T-cell (primary cell): ENCODE measurements at places on chromosomes 7 and 10. TPM values are rescaled to one million over a fixed set of nuclear protein-coding genes. Genes with fewer than 3 reads are reported as not detected.

- DNase-seq: no peak
- H3K27me3 ChIP-seq: no peaks in the 10 kb centered on the region
- no peak overlapping the region for H3K4me3 ChIP-seq
- peaks cover 46% of the 10 kb centered on the region for H3K36me3 ChIP-seq
- no peak overlapping the region for H3K27ac ChIP-seq
- H3K4me1 ChIP-seq: peaks cover 3% of the 10 kb centered on the region
These were observed 133.4 kb downstream of the PRKCQ start for GRCh38 chr10:6446711-6447110.

- no peak overlapping the region for H3K27ac ChIP-seq
- no peaks in the 10 kb centered on the region for H3K27me3 ChIP-seq
- no peak for DNase-seq
These were observed 11.2 kb downstream of the MIOS start for GRCh38 chr7:7577888-7578287.

DNA sequence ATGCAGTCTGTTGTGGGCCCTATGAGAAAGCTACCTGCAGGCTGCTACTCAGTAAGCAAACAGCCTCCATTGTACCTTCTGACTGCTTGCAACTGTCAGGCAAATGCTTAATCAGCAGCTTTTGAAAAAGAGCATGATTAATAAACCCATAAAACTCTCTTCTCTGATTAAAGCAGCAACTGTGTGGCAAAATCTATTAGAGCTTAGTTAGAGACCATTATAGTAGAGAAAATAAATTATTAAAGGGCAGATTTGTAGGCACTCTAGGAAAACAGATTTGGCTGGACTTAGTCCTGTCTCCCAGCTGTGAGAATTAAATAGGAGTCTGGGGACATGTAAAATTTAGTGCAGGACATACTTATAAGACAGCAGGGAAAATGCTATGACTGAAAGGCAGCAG, 132.5 kb upstream of the WNT16 start:
- no peak for DNase-seq
- H3K4me3 ChIP-seq: no peak overlapping the region
- no peaks in the 10 kb centered on the region for H3K4me1 ChIP-seq
- no peaks in the 10 kb centered on the region for H3K36me3 ChIP-seq
- H3K27me3 ChIP-seq: no peaks in the 10 kb centered on the region

ITIH2 gene
- 2.1 TPM for total RNA-seq

- peak within 1 kb of the TSS; percentile 92 for H3K4me3 ChIP-seq
- H3K27ac ChIP-seq: no peak within 1 kb of the TSS
- peaks cover 21% of the 10 kb centered on the region for H3K27me3 ChIP-seq
- DNase-seq: no peak
These were observed at the start of gene LAMB1 for GRCh38 chr7:108002726-108003598. Gene LAMB1, minus strand, starts transcription at chr7:108003161. Its CDS starts 276 bp downstream, at chr7:108002885.

DNA sequence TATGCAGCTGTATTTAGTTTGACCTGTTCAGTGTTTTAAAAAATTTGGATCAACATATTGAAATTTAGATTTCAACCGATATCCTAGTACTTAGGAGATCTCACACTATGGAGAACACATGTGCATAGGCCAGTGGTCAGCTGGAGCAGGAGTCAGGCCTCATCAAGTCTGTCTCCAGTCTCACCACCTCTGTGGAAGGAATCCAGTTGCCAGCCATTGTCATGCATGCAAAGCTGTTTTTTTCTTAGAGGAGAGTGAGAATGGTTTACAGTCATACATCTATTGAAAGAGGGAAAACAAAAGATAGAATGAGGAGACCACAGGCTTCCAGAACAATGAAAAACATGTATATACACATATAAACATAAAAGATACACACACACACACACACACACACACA, 7.6 kb upstream of the CLEC5A start:
- no peak for DNase-seq
- H3K4me1 ChIP-seq: no peaks in the 10 kb centered on the region
- no peak overlapping the region for H3K4me3 ChIP-seq

NOBOX gene
- not detected for total RNA-seq

PRRT4 gene
- total RNA-seq: 0.85 TPM

DNA sequence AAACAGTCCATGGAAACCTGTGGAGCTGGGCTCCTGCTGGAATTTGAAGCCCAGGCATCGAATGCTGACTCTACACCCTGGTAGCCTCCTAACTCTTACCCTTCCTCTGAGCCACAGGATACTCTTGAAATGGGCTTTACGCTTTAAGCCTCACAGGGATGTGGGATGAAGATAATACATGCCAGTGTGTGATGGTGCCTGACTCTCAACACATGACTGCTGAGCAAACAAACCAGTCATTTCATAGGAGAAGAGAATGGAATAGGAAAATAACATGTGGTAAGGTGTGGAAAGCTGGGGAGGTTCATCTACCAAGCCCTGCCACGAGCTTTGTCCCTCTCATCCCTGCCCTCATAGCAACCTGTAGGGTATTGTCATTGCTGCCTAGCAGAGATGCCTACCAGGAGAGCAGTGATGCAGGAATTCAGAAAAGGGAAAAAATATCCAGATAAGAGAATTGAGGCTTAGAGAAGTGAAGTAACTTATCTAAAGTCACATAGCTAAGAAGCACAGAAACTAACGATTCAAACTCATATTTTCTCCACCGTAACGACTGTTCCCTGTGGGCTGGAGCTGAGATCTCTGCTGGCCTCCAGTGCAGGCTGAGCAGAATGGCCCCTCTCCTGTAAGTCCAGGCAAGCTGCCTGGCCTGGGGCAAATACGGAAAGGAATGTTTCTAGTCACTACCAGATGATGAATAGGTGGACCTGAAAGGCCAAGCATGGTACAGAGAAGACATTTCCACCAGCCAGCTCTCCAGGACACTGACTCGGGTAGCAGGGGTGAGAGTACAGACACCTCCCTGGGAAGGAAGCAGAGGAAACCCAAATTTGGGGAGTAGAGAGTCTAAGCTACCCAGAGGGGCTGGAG, 90.2 kb upstream of the DUSP5 start:
- H3K4me1 ChIP-seq: no peaks in the 10 kb centered on the region
- DNase-seq: no peak
- H3K27me3 ChIP-seq: no peaks in the 10 kb centered on the region
- no peak overlapping the region for H3K4me3 ChIP-seq

DNA sequence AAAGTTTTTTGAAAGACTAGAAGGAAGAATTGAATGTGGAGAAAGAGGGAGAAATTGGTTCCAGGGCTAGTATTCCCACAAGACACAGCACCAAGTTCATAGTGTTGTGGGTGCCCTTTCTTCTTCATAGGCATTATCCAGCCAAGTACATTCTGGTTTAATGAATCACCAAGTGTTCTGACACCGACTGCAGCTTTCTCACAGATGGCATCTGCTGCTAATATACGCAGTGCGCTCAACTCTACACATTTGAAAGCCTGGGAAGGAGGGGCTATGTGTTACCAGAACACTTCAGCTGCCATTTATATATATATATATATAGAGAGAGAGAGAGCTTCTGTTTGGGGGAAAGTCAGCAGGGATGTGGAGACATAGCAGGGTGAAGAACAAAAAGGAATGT, 1168.4 kb downstream of the GATA3 start:
- no peaks in the 10 kb centered on the region for H3K4me1 ChIP-seq
- H3K27ac ChIP-seq: no peak overlapping the region
- no peak for DNase-seq

CALML5 gene
- not detected for total RNA-seq

DNA sequence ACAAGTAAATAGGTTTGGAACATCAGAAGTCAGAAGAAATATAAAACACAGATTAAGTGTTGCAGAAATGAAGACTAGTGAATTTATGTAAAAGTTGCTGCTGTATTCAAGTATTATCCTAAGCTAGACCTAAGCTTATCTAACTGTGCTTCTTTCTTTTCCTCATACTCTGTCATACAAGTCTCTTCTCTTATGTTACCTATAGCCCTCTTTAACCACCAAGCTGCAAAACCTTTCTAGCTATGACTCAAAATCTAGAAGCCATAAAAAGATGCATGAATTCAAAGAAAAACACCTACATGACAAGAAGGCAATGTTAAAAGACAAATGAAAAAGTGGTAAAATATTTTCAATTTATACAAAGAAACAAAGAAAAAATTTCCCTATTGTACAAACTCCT, 23.0 kb downstream of the DENND11 start:
- H3K4me1 ChIP-seq: no peaks in the 10 kb centered on the region
- H3K4me3 ChIP-seq: no peak overlapping the region
- no peak for DNase-seq

- H3K27me3 ChIP-seq: no peaks in the 10 kb centered on the region
- no peak for DNase-seq
- peaks cover 8% of the 10 kb centered on the region for H3K4me1 ChIP-seq
- no peaks in the 10 kb centered on the region for H3K36me3 ChIP-seq
These were observed 6.0 kb upstream of the SLC29A3 start for GRCh38 chr10:71312811-71313789.
